ENCODE measurements at places on chromosomes 6 and 20.

DNA sequence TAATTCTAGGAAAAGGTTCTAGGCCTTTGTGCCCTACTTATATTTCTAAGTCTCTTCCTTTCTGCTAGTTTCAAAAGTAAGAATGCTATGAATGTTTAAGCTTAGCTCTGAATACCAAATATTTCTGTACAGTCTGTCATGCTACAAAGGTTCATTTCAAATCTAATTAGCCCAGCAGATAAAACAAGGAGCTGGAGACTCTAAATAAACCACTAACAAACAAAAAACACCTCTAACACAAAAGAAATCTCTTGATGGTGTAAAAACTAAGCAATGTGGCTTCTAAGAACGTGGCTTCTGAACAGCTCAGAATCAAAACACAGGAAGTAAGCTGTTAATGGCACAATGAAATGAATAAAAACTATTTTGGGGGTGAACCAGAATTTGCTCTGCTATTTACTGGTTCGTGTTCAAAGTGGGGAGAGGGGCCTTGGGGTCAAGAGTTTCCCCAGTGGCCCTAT is 198.3 kb downstream of the BCAS1 start:
- no peak for DNase-seq

DNA sequence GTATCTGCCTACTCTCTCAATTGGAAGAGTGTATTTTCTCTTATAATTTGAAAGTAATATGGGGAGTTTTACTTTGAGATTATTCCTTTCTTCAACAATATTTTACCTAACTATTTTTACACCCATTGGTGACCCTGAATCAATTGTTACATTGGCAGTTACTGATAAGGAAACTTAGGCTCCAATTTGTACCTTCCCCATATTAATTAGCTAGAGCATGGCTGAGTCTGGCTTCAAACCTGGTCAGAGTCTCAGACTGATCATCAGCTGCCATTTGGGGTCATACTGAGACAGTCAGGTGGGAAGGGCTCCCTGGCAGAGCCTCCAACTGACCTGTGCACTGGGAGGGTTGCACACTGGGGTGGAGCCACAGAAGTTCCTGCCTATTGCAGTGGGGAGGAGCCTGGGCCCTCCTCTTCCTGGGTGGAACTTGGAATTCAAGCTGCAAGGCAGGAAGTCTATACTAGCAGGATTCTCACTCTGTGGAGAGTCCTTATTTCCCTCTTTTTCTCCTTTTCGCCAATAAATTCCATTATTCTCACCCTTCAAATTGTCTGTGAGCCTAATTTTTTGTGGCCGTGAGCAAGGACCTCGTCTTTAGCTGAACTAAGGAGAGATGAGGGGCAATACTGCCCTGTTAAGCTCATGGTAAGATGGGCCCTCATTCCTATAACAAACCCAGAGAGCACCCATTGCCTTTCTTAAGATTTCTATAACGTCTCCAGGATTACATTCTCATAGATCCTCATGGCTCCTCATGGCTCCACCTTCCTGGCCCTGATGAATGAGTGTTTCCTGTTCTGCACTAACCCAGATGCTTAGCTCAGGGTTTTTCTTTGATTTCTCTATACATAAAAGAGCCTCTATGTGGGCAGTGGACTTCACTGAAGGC is 285.1 kb downstream of the ADGB start:
- no peak for DNase-seq

- no peak for DNase-seq
Observed at GRCh38 chr6:100456141-100456907, 8.4 kb downstream of the SIM1 start.

- no peak for DNase-seq
Observed at GRCh38 chr20:45842169-45842812, 8.7 kb downstream of the SNX21 start.

- DNase-seq, result no peak
Observed at GRCh38 chr6:44676826-44677433, 289.4 kb downstream of the CDC5L start.

- no peak for DNase-seq
Observed at GRCh38 chr6:2216794-2217383, 28.5 kb downstream of the GMDS start.

GRCh38 chr6:10128721-10129120 is 286.2 kb downstream of the TFAP2A start:
- no peak for DNase-seq

GRCh38 chr6:158377860-158378259 is 65.6 kb downstream of the TULP4 start:
- no peak for DNase-seq

- no peak for DNase-seq
Observed at GRCh38 chr20:24658920-24659660, 189.7 kb downstream of the SYNDIG1 start.

GRCh38 chr20:36273414-36274180 is 32.5 kb upstream of the DLGAP4 start:
- DNase-seq, result no peak

DNA sequence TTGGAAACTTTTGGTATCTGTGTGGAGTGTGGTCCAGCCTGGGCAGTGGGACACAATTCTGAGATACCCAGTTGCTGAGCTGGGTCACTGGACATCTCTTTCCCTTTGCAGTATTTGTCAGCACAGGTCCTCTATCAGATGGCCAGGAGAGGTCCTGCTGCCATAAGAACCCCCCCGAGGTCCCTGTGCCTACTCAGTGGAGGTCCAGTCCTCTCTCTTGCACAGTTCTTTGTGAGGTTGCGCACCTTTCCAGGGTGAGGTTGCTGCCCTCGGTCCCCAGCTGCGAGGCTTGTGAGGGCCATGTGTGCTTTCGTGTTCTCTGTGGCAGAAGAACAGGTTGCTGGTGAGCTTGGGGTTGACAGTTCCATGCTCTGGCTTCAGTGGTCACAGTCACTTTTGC is 320.6 kb downstream of the QKI start:
- DNase-seq, result no peak

DNA sequence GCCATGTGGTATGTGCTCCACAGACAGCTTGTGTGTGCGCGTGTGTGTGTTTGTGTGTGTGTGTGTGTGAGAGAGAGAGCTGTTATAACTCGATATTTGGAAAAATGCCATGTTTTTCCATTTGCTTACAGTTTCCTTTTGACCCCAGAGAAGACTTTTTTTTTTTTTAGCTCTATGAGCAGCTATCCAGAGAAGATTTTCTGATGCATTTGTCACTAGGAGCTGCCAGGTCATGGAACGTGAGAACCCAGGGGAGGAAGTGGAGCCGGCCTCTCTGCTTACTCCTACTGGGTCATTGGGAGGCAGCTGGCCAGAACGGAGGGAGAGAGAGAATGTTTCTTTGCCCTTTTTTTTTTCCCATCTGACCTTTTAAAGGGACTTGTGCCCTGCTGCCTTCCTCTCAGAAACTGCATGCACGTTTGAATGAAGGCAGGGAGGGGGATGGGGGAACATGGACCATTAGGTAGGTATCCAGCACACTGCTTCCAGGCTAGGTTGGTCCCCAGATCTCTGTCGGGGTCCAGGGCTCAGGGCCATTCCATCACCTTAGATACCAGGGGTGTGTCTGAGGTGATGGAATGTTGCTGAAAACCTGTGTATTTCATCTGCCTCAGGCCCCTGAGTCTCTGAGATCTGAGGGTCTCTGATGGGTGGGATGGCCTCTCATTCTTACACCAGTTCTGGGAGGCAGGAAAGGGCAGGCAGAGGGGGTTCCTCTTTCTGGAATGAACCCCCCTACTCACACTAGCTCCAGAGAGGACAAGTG is 11.2 kb upstream of the MRPS18A start:
- no peak for DNase-seq

DNA sequence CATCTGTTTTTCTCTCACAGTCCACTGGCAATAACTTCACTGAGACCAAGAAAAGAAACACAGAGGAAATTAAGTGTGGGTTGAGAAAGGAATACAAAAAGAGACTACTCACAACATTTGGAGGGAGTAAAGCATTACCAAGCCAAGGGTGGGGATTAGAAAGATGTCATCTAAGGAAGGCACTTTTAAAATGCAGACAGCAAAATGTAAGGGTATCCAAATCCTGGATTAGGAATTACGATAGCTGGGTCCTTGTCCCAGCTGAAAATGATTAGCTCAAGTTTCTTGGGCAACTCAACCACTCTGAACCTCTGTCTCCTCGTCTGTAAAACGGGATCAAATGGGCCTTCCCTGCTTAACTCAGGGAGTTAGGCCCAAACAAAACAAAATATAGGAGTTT is 2.2 kb downstream of the LEMD2 start:
- no peak for DNase-seq

- no peak for DNase-seq
Observed at GRCh38 chr6:33963136-33963750, 159.4 kb upstream of the MLN start.

GRCh38 chr20:39899881-39900280 is 789.2 kb downstream of the MAFB start:
- no peak for DNase-seq

GRCh38 chr6:137878486-137879285 is 11.6 kb downstream of the TNFAIP3 start:
- DNase-seq, result no peak

DNA sequence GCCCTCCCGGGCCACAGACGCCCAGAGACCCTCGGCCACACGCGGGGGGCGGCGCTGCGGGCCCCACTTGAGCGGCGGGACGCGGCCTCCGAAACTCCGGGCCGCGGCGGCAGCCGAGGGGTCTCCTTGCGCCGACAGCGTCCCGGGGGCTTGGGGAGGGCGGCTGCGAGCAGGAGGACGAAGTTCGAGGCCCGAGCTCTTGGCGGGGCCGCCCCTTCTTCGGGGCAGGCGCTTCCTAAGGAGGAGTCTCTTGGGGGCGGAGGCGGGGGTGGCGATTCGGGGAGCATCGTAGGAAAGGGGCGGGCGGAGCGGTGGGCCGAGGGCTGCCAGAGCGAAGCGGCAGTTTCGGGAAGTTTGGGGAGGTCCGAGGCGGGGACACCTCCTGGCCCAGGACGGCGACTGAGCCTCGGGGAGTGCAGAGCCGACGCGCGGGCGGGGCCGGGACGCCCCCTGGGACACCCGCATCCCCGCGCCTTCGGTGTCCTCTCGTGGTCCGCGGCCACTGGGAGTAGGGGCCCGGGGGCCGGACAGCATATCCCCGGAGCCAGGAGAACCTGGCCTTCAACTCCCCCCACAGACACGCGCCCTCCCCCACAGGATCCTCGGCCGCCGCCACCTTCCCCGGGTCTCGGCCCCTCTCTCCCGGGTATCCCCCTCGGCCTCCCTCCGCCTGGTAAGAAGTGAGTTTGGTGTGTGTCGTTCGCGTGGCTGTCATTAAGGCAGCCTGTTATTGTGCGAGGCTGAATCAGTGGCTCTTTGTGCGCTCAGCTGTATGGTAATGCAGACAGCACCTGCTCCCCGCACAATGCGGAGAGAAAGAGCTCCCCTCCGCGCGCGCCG is 613 bp upstream of the DLL1 start:
- no peak for DNase-seq

- DNase-seq, result no peak
Observed at GRCh38 chr6:110543106-110543505, 66.7 kb upstream of the SLC22A16 start.

- no peak for DNase-seq
Observed at GRCh38 chr20:21339499-21339898, 36.4 kb downstream of the XRN2 start.

DNA sequence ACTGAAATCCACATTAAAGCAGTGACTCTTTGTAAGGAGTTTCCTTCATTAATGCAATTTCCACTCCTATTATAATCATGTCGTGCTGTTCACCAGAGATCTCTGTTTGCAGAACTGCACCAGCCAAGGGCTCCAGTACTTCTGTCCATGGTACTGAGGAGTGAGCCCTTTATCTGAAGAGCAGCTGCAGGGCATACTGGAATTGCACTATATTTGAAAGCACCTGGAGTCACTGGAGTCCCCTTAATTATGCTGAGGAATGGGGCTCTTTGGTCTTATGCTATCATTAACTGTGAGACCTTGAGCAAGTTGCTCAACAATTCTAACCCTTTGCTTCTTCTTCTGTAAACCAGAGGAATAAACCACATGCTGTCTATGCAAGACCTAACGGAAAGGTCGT is 61.7 kb upstream of the NUP153 start:
- DNase-seq, result no peak

DNA sequence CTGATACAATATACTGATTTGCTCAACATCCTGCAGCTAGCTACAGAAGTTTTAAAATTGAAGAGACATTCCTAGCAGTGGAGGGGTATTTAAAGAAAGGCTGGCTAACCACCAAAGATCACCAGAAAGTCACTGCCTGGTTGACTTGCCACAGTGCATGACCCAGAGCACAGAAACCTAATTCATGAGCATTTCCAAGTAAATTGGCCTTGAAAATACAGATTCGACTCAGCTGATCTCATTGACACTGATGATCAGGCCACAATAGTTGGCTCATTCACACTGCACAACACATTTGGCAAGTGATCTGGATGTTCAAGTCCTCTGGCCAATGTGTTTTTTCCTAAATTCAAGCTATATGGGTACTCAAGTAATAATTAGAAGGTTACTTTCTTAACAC is 13.3 kb upstream of the TDRD6 start:
- no peak for DNase-seq
